ENCODE measurements at places on chromosomes 16 and 17.

GRCh38 chr16:66695935-66696668 is 441 bp downstream of the CMTM4 start:
- DNase-seq, result no peak

DNA sequence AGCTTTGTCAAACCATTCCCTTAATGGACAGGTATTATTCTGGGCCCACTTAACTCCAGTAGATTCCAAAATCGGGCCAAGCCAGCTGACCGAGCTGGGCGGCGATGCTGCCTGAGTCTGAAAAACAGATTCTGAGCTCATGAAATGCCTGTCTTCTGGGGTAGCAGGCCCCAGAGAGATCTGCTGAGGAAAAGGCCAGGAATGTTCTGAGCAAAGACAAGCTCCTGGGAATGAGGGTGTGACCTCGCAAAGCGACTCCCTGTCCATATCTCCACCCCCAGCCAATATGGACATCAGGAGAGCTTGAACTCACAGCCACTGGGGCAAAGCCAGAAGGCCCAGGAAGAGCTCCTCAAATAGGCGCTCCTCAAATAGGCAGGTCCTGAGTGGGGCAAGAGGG is 23.7 kb downstream of the ZNF423 start:
- no peak for DNase-seq

- no peak for DNase-seq
Measured at GRCh38 chr16:17423221-17423620, 47.5 kb downstream of the XYLT1 start.

DNA sequence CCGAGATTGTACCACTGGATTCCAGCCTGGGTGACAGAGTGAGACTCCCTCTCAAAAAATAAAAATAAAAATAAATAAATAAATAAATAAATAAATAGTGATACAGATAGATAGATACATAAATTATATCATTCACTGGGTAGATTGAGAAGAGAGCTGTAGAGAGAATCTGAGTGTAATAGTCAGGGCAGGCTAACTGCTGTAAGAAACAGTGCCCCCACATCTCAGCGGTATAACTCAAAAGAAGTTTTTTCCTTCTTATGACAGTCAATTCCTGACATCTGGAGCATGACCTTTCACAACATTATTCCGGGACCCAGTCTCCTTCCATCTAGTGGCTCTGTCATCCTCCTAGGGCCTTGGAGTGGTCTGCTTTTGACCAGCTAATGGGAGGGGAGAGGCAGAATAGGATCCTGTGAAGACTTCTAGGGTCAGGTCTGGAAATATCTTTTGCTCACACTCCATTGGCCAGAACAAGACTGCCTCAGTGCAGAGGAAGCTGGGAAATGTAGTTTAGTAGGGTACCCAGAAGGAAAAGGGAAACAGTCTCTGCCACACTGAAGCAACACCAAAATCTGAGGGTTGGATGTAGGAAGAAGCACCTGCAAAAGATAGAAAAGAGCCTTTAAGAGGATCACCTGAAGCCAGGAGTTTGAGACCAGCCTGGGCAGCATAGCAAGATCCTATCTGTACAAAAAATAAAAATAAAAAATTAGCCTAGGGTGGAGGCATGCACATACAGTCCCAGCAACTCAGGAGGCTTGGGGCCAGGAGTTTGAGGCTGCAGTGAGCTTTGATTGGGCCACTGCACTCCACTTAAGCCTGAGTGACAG is 3.0 kb upstream of the QPRT start:
- DNase-seq, result no peak

All from fibroblast of skin of left biceps (primary cell).